MCF 10A (cell line): ENCODE measurements at places on chromosomes 5 and 9. TPM values are rescaled to one million over a fixed set of nuclear protein-coding genes. Genes with fewer than 3 reads are reported as not detected.

Gene C8G
- 1.0 and 1.1 TPM in 2 replicates for total RNA-seq

Gene SHISAL2B
- not detected in 2 replicates for total RNA-seq

Gene LECT2
- not detected in 2 replicates for total RNA-seq

Gene TAF11L9
- not detected in 2 replicates for total RNA-seq
